Smooth muscle cell of bladder (primary cell): ENCODE measurements at places on chromosomes 5 and 9. TPM values are rescaled to one million over a fixed set of nuclear protein-coding genes. Genes with fewer than 3 reads are reported as not detected.

The DRD1 gene
- under 0.01 and 0.14 TPM in 2 replicates for total RNA-seq

The FOXD4L6 gene
- under 0.01 and 0.09 TPM in 2 replicates for total RNA-seq

The MRPS30 gene
- 59.0 and 62.1 TPM in 2 replicates for total RNA-seq

The FLT4 gene
- total RNA-seq = under 0.01 and 0.37 TPM in 2 replicates
